ENCODE measurements at places on chromosomes 1 and 21. TPM values are rescaled to one million over a fixed set of nuclear protein-coding genes. Genes with fewer than 3 reads are reported as not detected.

The S100A7A gene
- total RNA-seq: not detected

The TCP10L gene
- total RNA-seq: 9.9 TPM

The IL10 gene
- not detected for total RNA-seq

The ACKR1 gene
- 51.2 TPM for total RNA-seq

The HLX gene
- total RNA-seq: 7.9 TPM

The SEC16B gene
- 147 TPM for total RNA-seq

The CLCNKA gene
- total RNA-seq: 0.47 TPM

The SDC3 gene
- 12.4 TPM for total RNA-seq

The SLC26A9 gene
- not detected for total RNA-seq

DNA sequence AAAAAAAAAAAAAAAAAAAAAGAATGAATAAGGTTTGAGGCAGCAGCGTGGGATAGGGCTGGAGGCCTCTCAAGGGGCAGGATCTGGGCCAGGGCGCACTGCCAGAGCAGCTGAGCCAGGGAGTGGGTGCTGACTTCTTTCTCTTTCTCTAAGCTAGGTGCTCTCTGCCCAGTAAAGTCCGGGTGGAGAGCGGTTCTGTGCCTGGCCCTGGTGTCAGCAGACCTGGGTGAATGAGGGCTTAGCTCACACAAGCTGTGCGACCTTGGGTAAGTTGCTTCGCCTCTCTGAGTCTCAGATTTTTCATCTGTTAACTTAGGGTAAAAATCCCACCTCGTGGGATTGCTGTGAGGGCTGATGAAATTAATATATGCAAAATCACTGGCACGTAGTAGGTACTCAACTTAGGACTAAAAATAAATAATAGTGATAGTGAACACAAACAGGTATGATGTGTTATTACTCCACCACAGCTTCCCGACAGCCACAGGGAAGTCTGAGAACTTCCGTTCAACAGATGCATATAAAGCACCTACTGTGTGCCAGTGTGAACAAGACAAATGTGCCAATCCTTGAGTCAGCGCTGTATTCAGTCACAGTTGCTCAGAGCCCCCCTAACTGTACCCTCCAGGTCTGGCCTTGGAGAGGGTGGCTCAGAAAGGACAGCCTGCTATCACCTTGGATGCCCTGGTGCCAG, 2.0 kb upstream of the FAM131C start:
- no peak for DNase-seq

DNA sequence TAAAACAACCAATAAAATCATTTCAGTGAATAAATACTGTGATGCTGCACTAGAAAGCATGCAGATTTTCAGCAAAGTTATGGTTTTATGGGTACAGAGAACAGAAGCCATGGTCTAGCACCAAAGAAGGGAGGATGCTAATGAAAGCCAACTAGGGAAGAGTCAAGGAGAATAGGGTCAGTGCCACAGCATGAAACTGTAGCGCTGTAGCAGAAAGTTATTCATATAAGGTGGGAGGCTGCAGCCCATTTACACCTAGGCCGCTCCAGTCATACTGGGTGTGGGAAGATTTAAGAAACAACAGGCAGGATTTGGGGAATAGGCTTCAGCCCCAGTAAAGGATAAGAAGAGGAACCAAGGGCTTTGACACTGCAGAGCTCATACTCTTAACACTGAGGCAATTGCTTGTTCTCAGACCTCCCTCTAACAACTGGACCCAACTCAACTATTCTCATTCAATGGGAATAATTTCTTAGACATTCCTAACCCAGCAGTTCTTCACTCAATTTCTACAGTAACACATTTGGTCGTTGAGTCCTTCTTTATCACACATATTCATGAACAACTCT, 4.4 kb downstream of the IFI16 start:
- no peak for DNase-seq

DNA sequence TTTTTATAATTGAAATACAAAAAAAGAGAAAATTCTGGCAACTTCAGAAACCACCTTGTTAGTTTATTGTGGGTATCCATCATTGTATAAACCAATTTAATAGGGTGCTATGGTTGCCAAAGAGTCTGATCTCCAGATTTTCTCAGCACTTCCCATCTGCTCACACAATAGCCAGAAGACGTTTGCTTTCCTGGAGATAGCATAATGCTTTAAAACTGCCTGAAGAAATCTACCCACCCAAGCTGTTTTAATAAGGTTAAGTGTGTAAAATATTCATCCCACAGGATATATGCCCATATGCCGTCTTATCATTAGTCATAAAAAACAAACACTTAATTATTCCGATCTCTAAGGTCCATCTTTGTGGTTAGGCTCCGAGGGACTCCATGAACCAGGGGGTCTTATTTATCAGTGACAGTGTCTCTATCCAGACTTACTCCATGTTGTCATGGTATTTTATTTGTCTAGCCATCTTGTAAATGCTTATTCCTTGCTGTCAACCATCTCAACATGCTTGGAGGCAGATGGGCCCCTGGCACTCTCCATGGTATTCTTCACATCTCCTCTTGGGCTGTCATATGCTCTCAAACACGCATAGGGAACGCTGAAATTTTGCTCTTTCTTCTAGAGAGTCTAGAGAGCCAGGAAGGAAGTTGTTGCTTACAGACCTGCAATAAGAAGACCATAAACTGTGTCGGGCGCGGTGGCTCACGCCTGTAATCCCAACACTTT, 58.5 kb downstream of the MAP10 start:
- DNase-seq: no peak

DNA sequence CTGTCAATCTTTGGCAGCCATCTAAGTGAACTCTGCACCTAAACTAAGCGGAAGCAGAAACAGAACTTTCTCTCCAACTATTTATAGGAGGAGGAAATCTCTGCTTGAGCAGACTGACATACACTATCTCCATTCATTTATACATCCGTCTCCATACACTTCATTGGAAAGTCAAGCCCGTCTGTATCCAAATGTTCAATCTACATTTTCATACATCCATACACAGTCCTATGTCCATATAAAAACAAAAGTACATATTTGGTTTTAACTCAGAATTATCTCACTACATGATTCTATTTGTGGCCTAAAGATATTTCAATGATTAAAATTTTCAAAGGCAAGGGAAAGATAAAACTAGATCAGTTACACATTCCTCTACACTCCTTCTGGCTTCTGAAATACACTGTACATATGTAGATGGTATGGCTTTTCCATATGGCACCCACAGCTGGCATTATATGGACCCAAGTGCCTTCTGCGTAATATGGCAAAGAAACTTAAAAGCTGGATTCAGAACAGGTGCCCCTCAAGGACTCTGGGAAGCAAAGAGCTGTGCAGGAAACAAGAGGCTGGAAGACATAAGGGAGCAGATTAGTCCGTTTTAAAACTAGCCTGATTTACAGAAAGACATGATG, 35.5 kb downstream of the ILDR2 start:
- DNase-seq: no peak

DNA sequence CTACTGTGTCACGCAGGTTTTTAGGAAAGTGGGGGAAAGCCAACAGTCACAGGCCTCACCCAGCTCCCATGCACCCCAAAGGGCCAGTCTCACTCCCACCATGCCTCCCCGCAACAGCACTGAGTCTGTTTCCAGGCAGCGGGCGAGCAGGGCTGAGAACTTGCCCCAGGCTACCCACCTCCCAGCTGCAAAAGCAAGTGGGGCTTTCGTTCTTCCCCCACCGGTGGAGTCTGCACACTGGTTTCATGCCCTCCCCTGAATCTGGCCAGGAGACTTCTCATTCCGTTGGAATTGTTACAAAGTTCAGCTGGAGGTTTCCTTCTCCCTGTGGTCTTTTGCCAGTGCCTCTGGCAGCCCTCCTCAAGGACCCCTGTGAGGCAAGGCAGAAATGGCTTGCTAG, 53.6 kb upstream of the KCNJ15 start:
- DNase-seq: no peak

DNA sequence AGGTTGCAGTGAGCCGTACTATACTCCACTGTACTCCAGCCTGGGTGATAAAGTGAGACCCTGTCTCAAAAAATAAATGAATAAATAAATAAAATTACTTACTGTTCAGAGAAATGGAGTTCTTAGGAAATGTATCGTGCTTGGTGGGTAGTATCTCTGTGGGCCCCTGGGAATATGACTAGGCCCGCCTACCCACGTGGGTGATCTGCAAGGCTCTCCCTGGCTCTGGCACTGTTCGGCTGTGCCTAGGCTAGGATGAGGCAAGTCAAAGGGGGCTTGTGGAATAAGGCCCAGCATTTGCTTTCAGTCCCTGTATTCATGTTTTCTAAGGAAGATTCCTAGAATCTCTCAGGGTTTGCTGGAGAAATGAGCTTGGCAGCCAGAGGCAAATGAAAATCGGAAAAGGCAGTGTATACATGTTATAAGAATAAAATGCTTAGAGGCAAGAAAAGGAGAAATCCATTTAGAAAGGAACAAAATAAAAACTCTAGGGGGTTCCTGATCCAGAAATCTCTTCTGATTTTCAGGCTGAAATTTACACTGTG, 4.5 kb upstream of the CSRP1 start:
- no peak for DNase-seq

DNA sequence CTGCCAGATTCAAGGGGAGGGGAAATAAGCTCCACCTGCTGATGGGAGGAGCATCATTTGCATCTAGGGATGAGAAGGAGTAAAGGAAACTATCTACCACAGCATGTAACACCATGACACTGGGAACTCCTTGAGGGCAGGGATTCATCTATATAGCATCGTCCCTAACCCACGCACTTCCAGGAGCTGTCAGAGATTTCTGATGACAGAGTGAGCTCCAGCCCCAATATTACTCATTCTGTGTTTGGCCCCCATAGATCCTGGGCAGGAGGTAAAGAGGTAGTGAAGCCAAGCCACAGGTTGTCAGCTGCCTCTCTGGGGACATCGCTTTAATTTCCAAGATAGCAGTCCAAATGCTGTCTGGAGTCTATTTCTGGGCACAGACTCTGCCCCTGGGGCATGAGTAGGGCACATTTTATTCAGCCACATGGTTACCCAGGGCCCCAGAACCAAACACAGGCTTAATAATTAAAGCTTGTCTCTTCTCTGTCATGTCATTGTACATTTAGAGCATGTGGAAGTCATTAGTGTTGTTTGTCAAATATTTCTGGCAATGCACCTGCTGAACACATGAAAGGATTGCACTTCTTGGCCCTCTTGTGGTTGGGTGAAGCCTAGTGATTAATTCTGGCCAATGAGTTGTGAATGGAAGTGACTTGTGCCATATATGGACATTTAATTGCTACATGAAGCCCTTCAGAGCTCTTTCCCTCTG, 105.9 kb upstream of the POU3F1 start:
- DNase-seq: no peak

GRCh38 chr1:201245082-201245481, 38.2 kb upstream of the PKP1 start:
- DNase-seq: no peak

GRCh38 chr1:230822092-230822581, 46.2 kb downstream of the C1orf198 start:
- DNase-seq: no peak

- DNase-seq: no peak
Measured at GRCh38 chr21:45916011-45916840, 65.3 kb upstream of the COL6A1 start.

DNA sequence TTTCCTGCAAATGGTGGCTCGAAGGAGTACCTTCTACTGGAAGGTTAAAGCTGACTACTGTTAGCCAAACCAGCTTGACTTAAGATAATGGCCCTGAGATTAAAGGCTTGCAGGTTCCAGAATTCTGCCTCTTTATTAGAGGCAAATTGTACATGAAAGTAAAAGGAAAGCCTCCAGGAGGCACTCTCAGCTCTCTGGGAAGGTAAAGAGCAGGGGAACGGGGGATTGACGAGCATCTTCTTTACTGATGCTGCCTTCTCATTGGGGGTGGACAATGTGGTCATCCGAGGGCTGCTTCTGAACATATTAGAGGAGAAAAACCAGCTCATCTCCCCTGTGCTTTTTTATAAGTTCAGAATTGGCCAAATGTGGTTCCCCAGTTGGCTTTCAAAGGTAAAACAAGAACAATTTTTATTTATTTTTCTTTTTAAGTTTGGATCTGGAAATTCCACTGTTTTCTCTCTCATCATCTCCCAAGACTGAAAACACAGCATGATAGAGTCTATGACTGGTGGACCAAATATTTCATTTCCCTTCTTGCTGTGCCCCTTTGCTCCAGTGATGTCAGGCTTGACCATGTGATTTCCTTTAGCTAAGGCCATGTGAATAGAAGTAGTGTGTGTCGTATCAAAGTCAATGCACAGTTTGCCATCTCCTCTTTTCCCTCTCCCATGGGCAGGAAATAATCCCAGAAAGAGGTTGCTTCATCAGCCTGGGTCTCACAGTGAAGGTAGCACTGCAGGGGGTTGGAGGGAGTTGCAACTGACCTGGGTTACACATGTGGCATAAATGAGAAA, 292.7 kb downstream of the PRDM2 start:
- no peak for DNase-seq

DNA sequence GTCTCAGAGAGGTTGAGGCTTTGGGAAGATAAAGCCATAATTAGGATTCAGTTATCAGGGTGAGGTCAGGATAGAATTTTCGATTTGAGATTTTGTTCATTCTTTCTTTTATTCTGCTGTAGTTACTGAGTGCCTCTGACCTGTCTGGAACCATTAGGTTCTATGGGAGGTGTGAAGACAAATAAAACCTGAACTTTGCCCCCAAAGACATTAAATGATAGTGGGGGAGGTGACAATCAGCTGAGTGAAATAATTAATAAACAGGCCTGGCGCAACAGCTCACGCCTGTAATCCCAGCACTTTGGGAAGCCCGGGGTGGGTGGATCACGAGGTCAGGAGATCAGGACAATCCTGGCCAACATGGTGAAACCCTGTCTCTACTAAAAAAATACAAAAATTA, 55.0 kb upstream of the SPATA6 start:
- peak; percentile 46 for DNase-seq

GRCh38 chr1:188857526-188858087, 1620.1 kb downstream of the BRINP3 start:
- no peak for DNase-seq

- DNase-seq: no peak
Measured at GRCh38 chr1:220761688-220762427, 13.7 kb downstream of the MTARC2 start.

DNA sequence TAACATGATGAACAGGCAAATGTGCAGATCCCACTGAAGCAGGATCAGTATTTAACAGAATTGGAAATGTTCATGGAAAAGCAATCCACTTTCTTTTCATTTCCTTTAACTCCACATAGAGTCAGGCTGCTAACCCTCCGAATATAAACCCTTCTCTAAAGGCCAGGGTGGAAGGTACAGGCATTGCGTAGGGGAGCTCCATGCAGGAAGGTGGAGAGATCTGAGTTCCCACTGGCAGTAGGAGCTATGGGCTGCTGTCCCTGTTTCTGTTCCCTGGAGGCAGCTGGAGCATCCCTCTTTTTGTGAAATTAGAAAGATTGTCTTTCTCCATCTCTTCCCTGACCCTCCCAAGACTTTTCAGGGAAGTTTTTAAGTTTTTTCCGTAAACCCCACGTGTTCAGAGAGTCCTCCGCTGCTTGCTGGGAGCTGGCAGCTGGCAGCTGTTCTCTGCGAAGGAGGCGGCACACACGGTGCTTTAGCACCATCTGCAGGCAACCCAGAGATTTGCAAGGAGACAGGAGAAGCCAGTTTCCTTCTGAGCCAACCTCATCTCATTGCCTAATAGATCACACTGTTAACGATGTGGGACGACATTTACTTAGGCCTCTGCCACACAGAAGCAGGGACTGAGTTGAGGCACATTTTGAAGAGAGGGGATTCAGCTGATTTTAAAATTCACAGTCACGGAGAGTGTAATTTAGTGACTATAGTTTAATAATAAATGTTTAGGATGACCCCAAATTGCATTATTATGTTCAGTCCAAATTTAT, 55.4 kb upstream of the HOOK1 start:
- DNase-seq: peak; percentile 77
